A549 treated with GW870086 at 1 μM for 4 hours (cell line): ENCODE measurements at places on chromosomes 2 and 18. TPM values are rescaled to one million over a fixed set of nuclear protein-coding genes. Genes with fewer than 3 reads are reported as not detected.

The STEAP3 gene
- 52.3 to 66.5 TPM (median 62.4 TPM) in 5 replicates for total RNA-seq

The RAPGEF4 gene
- 0.09 to 0.69 TPM (median 0.28 TPM) in 5 replicates for total RNA-seq

The SIX3 gene
- total RNA-seq: 0.39 to 0.73 TPM (median 0.71 TPM) in 5 replicates

The TTC31 gene
- total RNA-seq: 13.3 to 18.3 TPM (median 16.5 TPM) in 5 replicates

The PLA2R1 gene
- total RNA-seq: 2.0 to 2.7 TPM (median 2.3 TPM) in 5 replicates

The CD28 gene
- not detected in 5 replicates for total RNA-seq

The AQP12A gene
- not detected in 5 replicates for total RNA-seq

The OXER1 gene
- not detected in 5 replicates for total RNA-seq

The ACKR3 gene
- total RNA-seq: 9.3 to 12.3 TPM (median 11.3 TPM) in 5 replicates

The CNTNAP5 gene
- not detected in 5 replicates for total RNA-seq

The LRRC30 gene
- not detected in 5 replicates for total RNA-seq

The SMAD7 gene
- total RNA-seq: 20.2 to 25.4 TPM (median 24.0 TPM) in 5 replicates

The SPR gene
- total RNA-seq: 92.9 to 144 TPM (median 130 TPM) in 5 replicates

The SERPINB3 gene
- total RNA-seq: 0.07 to 0.13 TPM (median 0.10 TPM) in 3 of 5 replicates, not detected in the others
